NCI-H1694 treated with DMSO at 0.1 percent for 48 hours (cell line): ENCODE measurements at places on chromosomes 1 and 21.

DNA sequence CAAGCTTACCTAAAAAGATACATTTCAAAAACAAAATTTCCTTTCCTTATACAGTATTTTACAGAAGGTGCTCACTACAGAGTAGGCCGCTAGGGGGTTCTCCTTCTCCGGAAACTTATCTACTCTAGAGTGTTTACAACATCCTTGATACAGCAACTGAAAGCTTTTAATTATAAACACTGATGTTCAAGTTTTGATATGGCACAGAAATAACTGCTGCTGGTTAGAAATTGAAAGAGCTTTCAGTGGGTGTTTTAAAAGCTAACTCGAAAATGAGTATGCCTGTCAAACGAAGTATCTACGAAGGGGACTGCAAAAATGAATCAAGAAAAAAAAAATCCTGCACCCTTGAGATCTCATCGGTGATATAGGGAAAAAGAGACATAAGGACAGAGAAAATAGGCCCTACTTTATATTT is 1.0 kb downstream of the YOD1 start:
- no peak for DNase-seq

- no peak for DNase-seq
These were observed 51.2 kb downstream of the GIPC2 start for GRCh38 chr1:78096976-78097375.

GRCh38 chr1:211908453-211908852 is 77.9 kb upstream of the LPGAT1 start:
- no peak for DNase-seq

DNA sequence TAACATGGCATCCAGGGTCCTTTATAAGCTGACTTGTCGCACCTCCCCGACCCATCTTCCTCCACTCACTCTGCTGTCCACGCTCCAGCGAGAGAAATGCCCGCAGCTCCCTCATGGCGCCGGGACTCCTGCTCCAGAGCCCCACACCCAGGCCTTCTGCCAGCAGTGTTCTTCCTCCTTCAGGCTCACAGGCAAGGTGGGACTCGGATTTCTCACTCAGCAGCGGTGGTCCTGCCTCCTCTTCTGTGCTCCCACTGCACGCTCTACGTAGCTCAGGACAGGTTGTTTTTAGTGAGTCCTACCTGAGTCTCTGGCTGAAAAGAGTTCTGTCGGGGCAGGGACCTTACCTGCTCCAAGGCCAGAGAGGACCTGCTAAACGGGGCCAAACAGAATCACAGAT is 11.2 kb downstream of the THEMIS2 start:
- no peak for DNase-seq

- DNase-seq: no peak
These were observed 33.8 kb upstream of the SLC30A1 start for GRCh38 chr1:211612786-211613107.

GRCh38 chr1:92544756-92545165 is 58.0 kb upstream of the GFI1 start:
- DNase-seq: no peak

- no peak for DNase-seq
These were observed 179.9 kb downstream of the VPS13D start for GRCh38 chr1:12409681-12410080.

DNA sequence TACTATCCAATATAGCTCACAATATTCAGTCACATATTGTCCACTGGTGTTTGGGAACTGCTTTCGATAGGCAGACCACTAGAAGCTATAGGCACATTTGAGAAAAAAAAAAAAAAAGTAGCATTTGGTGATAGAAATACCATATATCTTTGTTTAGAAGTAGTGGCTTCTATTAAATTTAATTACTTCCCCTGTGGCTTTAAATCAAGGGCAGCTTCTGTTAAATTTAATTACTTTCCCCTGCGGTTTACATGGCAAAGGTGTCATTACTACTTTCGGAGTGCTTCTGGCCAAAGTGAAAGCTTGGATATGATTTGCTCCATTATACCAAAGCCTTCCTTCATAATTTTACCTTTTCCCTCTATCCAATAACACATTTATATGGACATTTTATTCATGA is 229.9 kb downstream of the TTLL7 start:
- DNase-seq: peak; percentile 21

- no peak for DNase-seq
These were observed 915 bp downstream of the CDC20 start for GRCh38 chr1:43359696-43360095.

DNA sequence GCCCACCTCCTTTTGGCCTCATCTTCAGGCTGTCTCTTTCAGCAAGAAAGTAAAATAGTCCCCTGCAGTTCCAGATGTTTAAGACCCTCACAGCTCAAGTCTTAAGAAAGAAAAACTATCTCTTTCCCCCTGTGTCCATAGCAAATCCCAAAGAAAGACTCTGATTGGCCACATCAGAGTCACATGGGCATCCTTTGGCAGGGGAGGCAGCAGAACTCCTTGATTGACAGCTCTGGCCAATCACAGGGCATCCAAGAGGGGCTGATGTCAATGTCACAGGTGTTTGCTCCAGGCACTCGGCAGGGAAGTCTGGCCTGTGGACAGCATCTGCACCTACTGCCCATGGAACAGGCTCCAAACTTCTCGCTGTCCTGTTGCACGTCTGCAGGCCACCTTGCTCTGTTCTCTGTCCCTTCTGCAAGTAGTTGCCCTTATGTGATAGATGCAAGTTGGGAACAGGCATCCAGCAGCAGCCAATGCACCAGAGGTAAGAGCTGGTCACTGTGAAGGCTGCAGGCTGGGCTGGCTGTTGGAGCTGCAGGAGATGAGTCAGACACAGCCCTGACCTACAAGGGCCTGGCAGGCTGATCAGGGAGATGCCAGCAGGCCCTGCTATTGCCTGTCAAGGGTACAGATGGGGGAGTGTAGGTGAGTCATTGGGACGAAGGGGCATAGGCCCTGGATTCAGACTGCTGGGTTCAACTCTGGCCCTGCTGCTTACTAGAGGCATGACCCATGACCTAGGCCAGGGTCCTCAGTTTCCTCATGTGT is 96.8 kb upstream of the TMEM51 start:
- DNase-seq: no peak

DNA sequence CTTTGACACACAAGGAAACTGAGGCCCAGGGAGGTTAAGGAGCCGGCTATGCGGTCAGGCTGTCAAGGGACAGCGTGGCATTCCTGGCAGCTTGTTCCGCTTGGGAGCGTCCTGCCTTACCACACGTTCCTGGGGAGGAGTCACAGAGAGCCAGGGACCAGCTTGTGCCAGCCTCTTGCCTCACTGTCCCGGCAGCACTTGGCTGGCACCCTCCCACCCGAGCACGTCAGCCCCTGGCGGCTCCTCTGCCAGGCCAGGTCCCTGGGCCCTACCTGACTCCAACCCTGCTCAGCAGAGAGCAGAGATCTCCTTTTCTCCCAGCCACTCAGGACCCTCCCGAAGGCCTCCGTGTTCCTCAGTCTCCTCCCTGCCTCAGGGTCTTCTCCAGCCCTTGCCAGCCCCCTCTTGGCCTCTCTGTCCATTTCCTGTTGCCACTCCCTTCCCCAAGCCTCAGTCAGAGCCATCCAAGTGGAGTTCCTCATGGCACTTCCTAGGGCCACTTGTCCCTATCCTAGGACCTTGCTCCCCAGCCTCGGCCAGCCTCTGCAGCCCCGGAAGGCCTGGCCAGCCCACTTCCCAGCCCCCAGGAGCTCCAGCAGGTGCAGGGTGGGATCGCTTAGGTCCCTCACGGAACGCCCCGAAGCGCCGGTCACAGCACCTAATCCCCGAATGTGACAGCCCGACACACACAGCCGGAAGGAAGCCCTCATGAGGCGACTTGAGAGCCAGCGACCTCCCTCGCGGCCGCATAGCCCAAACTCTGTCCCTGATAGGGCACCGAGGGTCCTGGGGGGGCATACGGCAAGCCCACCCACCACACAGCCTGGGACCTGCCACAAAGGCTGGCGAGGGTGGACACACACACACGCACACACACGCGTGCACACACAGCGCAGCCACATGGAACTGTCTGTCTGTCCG is 130.3 kb downstream of the CASZ1 start:
- no peak for DNase-seq

GRCh38 chr1:116228511-116228910 is 117.3 kb downstream of the MAB21L3 start:
- DNase-seq: no peak

GRCh38 chr1:26490155-26490554 is 17.9 kb downstream of the HMGN2 start:
- no peak for DNase-seq

DNA sequence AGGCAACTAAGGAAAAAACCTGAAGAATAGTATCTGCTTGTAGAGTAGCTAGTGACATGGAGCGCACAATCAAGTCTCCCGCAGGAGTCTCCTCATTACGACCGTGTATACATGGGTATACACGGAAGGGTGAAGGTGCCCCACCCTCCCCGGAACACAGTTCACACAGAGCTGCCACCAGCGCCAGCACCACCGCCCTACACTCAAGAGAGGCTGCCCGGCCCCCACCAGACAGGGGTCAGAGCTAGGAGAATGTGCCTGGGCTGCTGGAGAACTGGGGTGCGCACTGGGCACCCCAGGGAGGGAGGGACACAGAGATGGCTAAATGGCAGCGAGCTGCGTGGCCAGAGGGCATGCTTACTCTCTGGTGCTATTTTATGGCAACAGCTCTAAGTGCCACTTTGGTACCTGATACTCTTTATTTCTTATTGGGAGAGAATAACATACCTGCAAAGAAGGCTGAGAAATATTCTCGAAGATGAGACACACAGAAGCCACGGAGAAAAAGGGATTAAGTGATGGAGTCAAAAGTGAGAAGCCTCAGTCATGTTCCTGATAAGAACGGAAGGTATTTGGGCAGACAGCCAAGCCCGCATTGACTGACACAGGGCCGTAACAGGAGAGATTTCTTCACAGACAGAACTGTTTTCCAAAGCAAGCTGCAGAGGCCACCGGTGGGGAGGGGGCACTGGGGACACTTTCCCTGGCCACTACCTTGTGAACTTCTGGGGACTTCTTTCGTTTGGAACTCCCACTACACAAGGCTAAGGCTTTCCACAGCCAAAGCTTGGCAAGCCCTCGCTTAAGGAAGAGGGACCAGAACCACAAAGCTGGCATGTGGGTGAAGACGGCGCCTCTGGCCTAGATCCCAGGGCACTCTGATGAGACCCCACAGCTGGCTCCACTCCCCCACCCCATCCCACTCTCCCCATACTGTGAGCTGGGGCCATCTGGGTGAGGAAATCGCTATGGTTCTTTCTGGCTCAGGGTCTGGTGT is 108.0 kb downstream of the PGBD5 start:
- DNase-seq: no peak

DNA sequence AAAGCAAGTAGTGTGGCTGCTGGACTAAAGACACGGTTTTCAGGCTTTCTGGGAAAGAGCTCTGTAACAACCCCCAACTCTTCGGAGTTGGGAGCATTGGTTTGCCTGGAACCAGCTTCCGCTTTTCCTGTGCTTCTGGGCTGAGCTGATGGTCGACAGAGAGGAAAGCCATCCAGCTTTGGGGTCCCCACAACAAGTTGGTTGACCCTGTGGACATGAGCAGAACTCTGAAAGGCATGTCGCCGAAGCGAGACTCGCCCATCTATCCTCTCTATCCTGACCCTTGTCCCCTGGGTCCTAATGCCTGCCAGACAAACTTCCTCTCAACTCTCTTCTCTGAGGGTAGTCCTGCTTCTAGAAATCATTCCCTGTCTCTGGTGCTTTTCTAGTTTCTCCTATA is 31.9 kb upstream of the FCGR2A start:
- no peak for DNase-seq

- DNase-seq: no peak
These were observed 1.9 kb downstream of the NTRK1 start for GRCh38 chr1:156862584-156862983.

GRCh38 chr1:169143346-169143745 is 36.9 kb downstream of the ATP1B1 start:
- DNase-seq: no peak

GRCh38 chr1:116947092-116947860 is 37.6 kb downstream of the PTGFRN start:
- no peak for DNase-seq

DNA sequence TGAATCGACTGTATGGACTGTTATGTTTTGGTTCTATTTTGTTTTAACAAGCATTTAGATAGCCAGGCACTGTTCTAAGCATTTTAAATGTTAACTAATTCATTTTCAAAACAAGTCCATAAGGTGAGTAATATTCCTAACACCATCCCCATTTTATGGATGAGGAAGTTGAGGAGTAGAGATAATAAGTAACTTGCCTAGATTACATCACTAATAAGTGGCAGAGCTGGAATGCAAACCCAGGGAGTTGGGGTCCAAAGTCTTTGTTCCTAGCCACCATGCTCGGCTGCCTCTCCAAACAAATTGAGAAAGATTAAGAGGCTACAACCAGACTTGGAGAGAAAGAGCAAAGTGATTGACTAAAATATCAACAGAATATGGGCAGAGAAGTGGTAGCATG is 12.6 kb upstream of the LEPR start:
- no peak for DNase-seq

- no peak for DNase-seq
These were observed 109.0 kb downstream of the HIVEP3 start for GRCh38 chr1:41809692-41810091.

GRCh38 chr1:76238094-76238628 is 163.6 kb downstream of the ST6GALNAC3 start:
- no peak for DNase-seq

DNA sequence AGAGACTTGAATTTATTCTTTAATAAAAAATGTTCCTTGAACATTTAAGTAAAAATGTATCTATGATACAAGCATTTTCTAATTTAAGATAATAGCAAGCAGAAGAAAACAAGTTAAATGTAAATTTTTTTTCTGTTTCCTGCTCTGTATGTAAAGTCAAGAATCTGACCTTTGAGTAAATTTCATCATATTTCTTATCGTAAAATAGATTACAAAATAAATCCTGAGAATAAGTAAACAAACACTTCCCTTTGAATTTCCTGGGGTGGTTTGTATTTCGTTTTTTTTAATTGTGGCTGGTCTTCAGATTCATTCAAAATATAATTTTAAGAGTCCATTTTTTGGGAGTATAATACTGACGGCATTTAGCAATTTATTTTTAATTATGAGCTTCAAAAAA is 77.6 kb downstream of the POU2F1 start:
- DNase-seq: no peak

GRCh38 chr1:12615865-12616708 is 1.9 kb downstream of the DHRS3 start:
- DNase-seq: no peak

DNA sequence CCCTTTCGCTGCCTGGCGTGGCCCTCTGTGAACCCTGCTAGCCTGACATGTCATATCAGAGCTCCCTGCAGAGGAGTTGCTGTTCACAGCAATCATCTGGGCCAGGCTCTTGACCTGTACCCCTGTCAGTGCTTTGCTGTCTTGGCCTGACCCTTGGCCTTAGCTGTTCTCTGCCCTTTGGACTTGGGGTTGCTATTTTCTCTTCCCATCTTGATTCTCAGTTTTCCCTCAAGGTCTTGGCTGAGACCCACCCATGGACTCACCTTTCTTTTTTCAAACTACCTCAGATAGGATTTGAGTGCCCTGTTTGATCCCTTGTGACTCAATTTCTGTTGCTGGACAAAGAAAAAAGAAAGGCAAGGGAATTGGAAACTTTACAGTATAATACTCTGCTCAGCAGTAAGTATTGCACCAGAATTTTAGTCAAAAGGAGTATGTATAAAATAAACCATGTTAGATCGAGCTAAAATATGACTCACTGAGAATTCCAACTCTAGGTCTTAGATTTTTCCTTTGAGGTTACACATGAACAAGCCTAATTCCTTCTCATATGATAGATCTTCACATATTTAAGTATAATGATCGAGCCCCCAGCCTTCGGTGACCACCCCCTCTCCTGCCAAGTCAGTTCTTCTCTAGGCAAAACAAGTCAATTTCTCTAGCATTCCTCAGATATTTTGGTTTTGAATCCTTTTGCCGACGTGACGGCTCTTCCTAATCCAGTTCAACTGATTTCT is 110.5 kb downstream of the NGF start:
- DNase-seq: no peak
